ENCODE measurements at places on chromosomes 2 and 18.

- no peak for DNase-seq
These were observed 73.8 kb upstream of the CDCA7 start for GRCh38 chr2:173280853-173281252.

- no peak for DNase-seq
These were observed 124.1 kb downstream of the ANKRD30BL start for GRCh38 chr2:132037527-132038178.

DNA sequence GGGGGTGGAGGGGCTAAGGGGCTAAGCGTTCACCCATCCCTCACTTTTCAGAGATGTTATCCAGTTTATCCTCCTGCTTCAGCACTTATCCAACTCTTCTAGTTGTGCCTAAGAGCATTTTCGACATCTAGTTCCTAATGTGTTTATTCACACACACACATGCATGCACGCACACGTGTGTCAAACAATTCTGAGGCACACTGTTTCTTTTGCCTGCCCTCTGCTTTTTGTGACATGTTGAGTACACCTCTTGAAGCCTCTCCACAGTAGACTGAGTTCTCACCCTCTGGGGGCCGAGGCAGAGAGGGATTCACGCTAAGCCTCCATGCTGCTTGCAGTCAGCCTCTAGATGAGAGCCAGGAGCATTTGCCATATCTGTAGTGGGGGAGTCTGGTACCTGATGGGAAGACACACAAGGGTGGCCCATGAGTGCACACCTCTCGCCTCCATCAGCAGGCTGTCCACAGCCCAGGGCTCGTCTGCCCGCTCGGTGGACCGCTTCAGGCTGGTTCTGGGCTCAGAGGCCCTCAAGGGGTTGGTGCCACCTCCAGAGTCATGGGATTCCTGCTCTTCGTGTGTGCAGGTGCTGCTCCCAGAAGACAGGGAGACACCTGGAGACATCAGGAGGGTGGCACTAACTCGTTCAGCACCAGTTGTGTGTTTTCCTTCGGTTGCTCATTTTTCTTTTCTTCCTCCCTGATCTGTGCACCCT, 11.9 kb downstream of the TWIST2 start:
- no peak for DNase-seq

DNA sequence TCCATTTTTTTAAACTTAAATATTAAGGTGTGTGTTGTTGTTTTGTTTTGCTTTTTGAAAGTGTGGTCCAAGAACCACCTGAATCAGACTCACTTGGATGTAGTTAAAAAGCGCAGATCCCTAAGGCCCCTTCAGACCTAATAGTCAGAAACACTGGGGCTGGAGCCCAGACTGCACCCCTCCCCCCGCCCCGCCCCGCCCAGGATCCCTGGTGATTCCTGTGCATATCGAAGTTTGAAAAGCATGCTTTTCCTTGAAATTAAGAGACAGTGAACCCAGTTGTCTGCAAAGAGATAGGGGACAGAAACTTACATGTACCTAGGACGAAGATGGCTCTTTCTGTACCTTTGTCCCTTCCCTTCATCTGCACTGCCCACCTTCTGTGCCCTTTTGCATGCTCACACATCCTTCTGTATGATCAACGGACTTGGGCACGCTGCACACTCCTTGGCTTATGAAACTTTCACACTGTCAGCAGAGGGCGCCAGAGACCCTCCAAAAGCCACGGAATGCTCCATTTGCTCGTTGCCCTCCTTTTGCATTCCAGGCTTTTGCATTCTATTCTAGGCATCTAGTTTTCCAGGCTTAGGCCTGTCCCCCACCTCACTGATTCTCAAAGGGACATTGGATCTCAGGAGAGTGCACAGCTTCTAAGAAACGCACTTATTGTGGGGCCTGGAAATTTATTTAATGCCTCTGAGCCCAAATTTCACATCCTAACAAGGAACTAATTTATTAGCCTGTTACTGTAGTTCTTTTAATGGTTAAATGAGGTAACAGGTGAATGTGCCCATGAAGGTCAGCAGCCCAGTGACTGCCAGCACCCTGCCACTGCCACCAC, 32.8 kb upstream of the SLC14A1 start:
- DNase-seq, result peak; percentile 70

DNA sequence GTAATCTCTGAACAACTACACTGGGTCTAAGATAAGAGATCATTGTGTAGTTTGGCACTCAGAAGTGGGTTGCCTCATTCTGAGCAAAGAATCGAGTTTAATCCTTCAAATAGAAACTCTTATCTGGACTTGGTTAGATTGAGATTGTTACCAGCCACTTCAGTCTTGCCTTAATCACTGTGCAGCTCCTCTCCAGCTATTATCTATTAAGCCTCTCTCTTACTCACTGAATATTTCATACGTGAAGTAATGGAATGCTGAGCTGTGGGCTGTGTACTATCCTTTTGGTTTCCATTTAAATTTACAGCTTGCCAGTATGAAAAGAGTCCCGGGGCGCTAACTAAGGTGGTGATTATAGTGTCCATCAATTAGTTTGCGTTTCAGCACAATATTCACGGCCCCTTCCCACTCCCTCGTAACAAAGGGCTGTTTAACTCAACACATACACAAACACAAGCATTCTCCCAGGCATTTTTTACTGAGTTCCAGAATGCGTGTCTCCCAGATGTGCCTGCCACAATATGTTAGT, 65.7 kb upstream of the NCKAP5 start:
- DNase-seq, result no peak

DNA sequence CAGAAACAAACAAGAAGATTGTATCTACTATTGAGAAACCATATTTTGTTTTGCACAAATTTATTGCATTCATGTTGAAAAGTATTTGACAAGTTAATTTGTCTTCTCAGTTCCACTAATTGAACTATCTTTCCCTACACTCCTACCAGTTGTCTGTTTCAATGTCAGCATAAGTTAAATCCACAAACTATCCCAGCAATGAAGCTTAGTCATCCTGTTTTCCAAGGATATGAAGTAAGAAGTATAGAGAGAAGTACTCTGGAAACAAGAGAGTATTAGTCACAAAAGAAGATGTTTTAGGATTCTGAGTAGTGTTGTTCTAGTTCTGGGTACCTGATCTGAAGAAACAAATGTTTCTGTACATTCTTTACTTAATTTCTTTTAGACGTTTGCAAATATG, 261.6 kb upstream of the ZNF804A start:
- DNase-seq, result no peak

DNA sequence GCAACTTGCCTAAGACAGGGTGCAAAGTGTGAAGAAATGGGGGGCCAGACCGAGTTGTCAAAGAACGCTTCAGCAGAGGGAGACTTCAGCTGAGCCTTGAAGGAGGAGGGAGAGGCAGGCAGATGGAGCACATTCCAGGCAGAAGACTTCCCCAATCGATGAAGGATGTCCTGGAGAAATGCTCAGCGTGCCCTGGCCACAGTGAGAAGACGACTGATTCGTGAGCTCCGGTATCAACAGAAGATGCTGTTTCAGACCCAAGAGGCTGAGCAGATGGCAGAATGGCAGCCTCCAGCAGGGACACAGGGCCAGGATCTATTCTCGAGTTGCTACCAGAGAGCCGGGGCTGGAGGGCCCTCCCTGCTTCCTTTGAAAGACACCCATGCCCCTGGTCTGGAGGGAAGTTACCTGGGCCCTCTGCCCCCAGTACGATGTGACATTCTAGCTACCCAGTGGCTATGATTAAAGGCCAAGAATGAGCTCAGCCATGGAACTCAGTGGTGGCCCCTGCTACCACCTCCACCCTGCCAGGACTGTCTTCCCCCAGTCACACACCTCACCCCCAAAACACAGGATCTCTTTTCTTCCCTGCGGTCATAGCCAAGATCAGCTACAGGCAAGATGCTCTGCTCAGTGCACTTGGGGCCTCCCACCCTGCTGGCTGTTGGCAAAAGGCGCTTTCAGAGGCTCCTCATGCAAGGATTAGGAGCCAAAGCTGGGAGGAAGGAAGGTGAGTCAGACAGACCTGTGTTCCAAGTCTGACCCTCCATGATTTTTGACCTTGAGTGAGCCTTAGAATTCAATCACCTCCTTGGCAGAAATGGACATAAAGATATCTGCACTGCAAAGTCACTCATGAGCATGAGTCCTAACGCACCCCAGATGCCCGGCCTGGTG, 84.3 kb downstream of the TFCP2L1 start:
- no peak for DNase-seq
